ENCODE measurements at places on chromosomes 5 and 9. TPM values are rescaled to one million over a fixed set of nuclear protein-coding genes. Genes with fewer than 3 reads are reported as not detected.

DNA sequence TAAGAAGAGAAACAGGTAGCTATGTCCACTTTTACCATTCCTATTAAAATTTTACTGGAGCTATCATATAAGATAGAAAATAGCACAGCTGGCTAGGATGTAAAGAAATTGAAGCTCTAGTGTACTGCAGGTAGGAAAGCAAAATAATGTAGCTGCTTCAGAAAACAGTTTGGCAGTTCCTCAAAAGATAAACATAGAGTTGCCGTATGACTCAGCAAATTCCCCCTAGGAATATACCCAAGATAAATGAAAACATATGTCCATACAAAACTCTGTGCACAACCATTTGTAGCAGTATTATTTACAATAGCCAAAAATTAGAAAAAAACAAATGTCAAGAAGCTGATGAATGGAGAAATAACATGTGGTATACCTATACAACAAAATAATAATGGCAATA is 64.6 kb upstream of the SHISAL2B start:
- H3K4me1 ChIP-seq = no peaks in the 10 kb centered on the region
- DNase-seq = peak; percentile 68
- no peak overlapping the region for H3K4me3 ChIP-seq
- no peaks in the 10 kb centered on the region for H3K27me3 ChIP-seq
- H3K27ac ChIP-seq = no peak overlapping the region

DNA sequence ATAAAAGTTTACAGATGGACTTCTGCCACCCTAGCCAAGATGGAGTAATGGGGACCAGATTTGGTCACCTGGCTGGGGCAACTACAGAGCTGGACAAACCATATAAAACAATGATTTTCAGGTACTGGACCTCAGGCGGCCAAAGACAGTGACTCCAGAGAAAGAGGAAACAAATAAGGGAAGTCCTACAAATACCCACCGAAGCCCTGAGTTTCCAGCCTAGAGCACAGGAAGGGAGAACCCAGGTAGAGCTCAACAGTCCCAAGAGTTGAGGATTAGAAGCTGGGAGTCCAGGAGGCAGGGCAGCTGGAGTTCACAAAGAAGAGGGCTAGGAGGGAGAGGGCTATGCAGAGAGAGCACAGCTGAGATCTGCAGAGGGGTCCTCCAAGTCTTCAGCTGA is 106.7 kb upstream of the NR5A1 start:
- H3K36me3 ChIP-seq = no peaks in the 10 kb centered on the region
- H3K27me3 ChIP-seq = no peaks in the 10 kb centered on the region
- DNase-seq = no peak
- no peak overlapping the region for H3K27ac ChIP-seq

DNA sequence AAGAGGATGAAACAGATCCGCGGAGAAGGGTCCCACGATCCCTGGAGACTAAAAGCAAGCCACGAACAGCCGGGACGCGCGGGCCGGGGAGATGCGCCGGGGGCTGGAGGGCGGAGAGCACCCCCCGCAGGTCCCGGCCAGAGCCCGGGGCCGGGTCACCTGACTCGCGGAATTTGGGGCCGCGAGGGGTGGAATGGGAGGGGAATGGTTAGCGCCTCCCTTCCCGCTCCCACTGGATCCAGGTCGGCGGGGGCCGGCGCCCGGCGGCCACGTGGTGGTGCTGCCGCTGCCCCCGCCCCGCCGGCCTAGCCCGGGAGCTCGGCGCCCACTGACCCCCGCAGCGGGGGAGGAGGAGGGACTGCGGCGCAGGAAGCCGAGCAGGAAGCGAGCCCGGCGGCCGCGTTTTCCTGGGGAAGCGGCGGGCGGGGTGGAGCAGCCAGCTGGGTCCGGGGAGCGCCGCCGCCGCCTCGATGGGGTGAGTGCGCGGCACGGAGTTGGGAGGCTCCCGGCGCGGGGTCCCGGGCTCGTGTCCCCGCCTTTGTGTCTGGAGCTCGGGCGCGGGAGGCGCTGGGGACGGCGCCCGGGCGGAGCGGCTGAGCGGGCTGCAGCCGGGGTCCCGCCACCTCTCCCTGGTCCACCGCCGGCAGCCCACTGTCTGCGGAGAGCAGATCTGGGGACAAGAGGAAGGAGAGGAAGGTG is at the start of gene RAI14:
TSS of gene RAI14 (plus strand) at position 328 of the 699 bp plus-strand sequence. CDS start 30,592 bp downstream, outside the sequence.
- no peaks in the 10 kb centered on the region for H3K36me3 ChIP-seq
- DNase-seq = peak; percentile 86
- H3K27me3 ChIP-seq = no peaks in the 10 kb centered on the region
- peaks cover 4% of the 10 kb centered on the region for H3K4me1 ChIP-seq

DNA sequence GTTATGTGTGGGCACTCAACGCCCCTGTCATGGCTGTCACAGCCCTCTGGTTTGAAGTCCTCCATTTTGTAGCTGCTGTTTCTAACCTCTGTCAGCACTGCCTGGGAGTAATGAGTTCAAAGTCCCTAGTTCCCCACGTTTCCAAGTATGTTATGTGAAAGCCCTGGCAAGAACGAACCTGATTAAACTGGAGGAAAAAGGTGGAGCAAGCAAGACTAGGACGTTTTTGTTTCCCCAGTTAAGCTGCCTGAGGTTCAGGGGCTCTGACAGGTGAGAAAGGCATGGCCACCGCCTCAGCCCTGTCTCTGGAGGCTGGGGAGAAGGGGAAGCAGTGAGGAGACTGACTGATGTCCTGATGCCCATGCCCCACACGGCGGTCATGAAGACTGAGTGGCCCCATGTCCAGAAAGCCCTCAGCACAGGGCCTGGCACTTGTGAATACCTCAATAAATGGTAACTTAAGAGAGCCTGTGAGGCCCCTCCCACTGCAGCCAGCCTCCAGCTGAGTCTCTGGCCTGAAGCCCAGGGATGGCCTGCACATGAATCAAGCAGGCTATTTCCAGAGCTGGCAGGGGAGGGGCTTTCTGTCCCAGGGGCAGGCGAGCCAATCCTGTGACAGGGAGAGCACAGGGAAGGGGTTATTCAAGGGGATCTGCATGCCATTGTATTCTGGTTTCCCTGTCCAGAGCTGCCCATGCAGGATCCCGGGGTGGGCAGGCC is 61.8 kb downstream of the PFDN1 start:
- H3K4me1 ChIP-seq = peaks cover 24% of the 10 kb centered on the region
- H3K27ac ChIP-seq = peak overlapping the region; percentile 63
- no peaks in the 10 kb centered on the region for H3K27me3 ChIP-seq

- H3K27ac ChIP-seq = no peak overlapping the region
- DNase-seq = no peak
- no peaks in the 10 kb centered on the region for H3K36me3 ChIP-seq
- H3K27me3 ChIP-seq = no peaks in the 10 kb centered on the region
- H3K4me1 ChIP-seq = no peaks in the 10 kb centered on the region
- no peak overlapping the region for H3K4me3 ChIP-seq
Measured at GRCh38 chr5:133338504-133339355, 273.6 kb downstream of the FSTL4 start.

DNA sequence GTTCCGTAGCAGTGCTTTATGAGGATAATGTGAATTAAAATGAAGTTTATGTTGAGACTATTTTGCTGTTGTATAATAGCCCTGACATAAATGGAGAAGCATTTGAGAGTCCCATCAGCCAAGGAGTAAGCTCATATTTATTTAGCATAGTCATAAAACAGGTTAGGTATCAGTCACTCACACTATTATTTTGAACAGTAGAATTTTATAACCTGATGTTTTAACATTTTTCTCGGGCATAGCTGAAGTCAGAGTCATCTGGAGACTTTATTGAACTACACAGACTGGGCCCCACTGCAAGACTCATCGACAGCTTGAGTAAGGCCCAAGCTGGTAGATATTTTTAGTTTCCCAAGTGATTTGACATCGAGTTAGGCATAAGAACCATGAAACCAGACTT is 620.3 kb upstream of the WWC1 start:
- H3K4me3 ChIP-seq = no peak overlapping the region
- no peaks in the 10 kb centered on the region for H3K36me3 ChIP-seq
- no peaks in the 10 kb centered on the region for H3K27me3 ChIP-seq
- H3K27ac ChIP-seq = no peak overlapping the region
- no peak for DNase-seq

DNA sequence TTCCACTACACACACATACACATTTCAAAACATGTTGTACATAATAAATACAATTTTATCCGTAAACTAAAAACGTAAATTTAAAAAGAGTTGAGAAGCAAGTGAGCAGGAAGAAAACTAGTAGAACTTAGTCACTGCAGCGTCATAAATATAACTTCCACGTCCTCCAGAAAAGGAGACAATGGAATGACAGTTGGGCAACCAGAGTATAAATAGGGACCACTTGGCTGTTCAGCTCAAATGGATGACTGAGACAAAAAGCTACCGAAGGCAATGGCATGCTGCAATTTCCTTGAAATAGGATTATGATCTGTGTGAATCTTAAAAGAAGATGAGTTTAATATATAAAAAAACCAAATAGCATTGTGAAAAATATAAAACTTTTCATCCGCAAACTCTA is 438.5 kb upstream of the RGMB start:
- H3K27ac ChIP-seq = no peak overlapping the region
- H3K27me3 ChIP-seq = no peaks in the 10 kb centered on the region
- H3K4me3 ChIP-seq = no peak overlapping the region
- no peaks in the 10 kb centered on the region for H3K4me1 ChIP-seq
- DNase-seq = no peak
- no peaks in the 10 kb centered on the region for H3K36me3 ChIP-seq

GRCh38 chr5:66179297-66180051 is 35.4 kb downstream of the SREK1 start:
- peaks cover 59% of the 10 kb centered on the region for H3K36me3 ChIP-seq
- H3K4me3 ChIP-seq = no peak overlapping the region
- no peak overlapping the region for H3K27ac ChIP-seq
- H3K4me1 ChIP-seq = no peaks in the 10 kb centered on the region
- DNase-seq = no peak
- no peaks in the 10 kb centered on the region for H3K27me3 ChIP-seq

- H3K4me3 ChIP-seq = no peak overlapping the region
- peak overlapping the region; percentile 98 for H3K27ac ChIP-seq
- no peaks in the 10 kb centered on the region for H3K36me3 ChIP-seq
- H3K4me1 ChIP-seq = peaks cover 33% of the 10 kb centered on the region
Measured at GRCh38 chr9:131609099-131609830, 63.9 kb downstream of the PRRT1B start.

- H3K4me3 ChIP-seq = no peak overlapping the region
- H3K27ac ChIP-seq = no peak overlapping the region
- no peaks in the 10 kb centered on the region for H3K27me3 ChIP-seq
- no peak for DNase-seq
- H3K4me1 ChIP-seq = no peaks in the 10 kb centered on the region
Measured at GRCh38 chr5:55852503-55852902, 1.3 kb downstream of the IL31RA start.

DNA sequence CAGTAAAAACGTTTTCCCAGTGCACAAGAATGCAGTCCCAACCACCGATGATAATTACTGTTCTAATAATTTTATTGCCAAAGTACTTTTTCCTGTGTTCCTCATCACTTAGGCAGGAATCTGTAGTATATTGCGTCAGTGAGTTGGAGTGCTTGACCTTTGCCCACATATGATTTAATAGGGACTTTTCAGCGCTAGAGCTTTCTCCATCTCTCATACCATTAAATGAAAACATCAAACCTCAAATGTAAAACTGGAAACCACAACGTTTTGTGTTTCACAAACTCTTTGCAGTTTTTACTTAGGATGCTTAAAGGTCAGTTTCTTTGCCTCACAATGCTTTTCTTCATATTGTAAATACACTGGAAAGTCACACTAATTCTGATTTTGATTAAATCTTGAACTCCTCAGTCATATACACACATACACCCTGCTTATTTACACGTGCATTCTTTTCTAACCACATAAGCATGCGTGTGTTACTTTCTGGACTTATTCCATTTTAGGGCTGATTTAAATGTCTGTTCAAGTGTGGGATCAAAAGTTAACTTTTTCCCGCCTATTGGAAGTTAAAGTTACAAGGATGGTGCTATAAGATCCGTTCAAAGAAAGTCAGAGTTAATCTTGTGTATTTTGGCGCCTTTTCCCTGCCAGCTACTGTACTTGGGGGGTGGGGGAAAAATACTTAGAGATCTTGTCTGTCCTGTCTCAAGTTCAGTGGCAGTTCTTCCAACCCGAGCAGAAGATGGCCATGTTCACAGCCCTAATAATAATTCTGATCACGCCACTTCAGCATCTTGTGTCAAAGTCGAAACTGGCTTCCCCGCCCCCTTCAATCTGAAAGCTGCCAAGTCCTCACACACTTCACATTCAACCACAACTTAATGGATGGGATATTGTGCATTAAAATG is 6.6 kb upstream of the NFIB start:
- H3K4me3 ChIP-seq = no peak overlapping the region
- DNase-seq = peak; percentile 97
- H3K36me3 ChIP-seq = no peaks in the 10 kb centered on the region
- H3K27me3 ChIP-seq = peaks cover 78% of the 10 kb centered on the region
- H3K4me1 ChIP-seq = peaks cover 6% of the 10 kb centered on the region

- H3K4me1 ChIP-seq = peaks cover 12% of the 10 kb centered on the region
- H3K4me3 ChIP-seq = no peak overlapping the region
- H3K36me3 ChIP-seq = peaks cover 20% of the 10 kb centered on the region
- no peaks in the 10 kb centered on the region for H3K27me3 ChIP-seq
- DNase-seq = no peak
Measured at GRCh38 chr5:32126691-32127090, 47.4 kb downstream of the GOLPH3 start.

GRCh38 chr5:135272311-135272805 is 126.7 kb downstream of the MACROH2A1 start:
- H3K4me3 ChIP-seq = no peak overlapping the region
- peaks cover 28% of the 10 kb centered on the region for H3K27me3 ChIP-seq
- H3K27ac ChIP-seq = no peak overlapping the region
- no peak for DNase-seq

DNA sequence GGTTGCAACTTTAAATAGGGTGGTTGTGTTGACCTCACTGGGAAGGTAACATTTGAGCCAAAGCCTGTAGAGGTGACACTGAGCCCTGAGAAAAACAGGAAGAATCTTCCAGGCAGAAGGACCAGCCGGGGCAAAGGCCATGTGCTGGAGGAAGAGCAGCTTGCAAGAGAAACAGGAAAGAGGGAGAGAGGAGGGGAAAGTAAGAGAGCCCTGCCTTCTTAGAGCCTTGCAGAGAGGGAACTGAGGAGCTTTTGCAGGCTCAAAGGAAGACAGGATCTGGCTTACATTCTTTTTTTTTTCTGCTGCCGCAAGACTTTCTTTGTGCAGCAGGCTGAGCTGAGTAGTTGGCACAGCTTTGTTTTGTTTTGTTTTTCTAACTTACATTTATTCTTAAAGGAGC is 17.4 kb downstream of the C9orf153 start:
- no peak overlapping the region for H3K4me3 ChIP-seq
- no peaks in the 10 kb centered on the region for H3K36me3 ChIP-seq
- no peaks in the 10 kb centered on the region for H3K4me1 ChIP-seq
- no peaks in the 10 kb centered on the region for H3K27me3 ChIP-seq
- DNase-seq = peak; percentile 20

GRCh38 chr5:173780235-173781234 is 107.6 kb upstream of the CPEB4 start:
- no peaks in the 10 kb centered on the region for H3K27me3 ChIP-seq
- peaks cover 3% of the 10 kb centered on the region for H3K4me1 ChIP-seq
- H3K27ac ChIP-seq = no peak overlapping the region
- DNase-seq = no peak
- no peaks in the 10 kb centered on the region for H3K36me3 ChIP-seq

GRCh38 chr5:84622461-84622860 is 237.8 kb upstream of the EDIL3 start:
- H3K4me1 ChIP-seq = peaks cover 14% of the 10 kb centered on the region
- H3K27me3 ChIP-seq = no peaks in the 10 kb centered on the region
- no peak overlapping the region for H3K27ac ChIP-seq
- DNase-seq = no peak
- no peaks in the 10 kb centered on the region for H3K36me3 ChIP-seq
- no peak overlapping the region for H3K4me3 ChIP-seq

The PIP5K1B gene
- 2.0 TPM for polyA plus RNA-seq

The PCDHGB5 gene
- not detected for polyA plus RNA-seq

The GOLPH3 gene
- polyA plus RNA-seq = 75.1 TPM

The LIFR gene
- 29.1 TPM for polyA plus RNA-seq

The KCNMB1 gene
- 3.9 TPM for polyA plus RNA-seq

The ITK gene
- not detected for polyA plus RNA-seq

The KDM3B gene
- 58.4 TPM for polyA plus RNA-seq
